Naive thymus-derived CD8-positive, alpha-beta T cell (primary cell): ENCODE measurements at places on chromosomes 5 and 9. TPM values are rescaled to one million over a fixed set of nuclear protein-coding genes. Genes with fewer than 3 reads are reported as not detected.

- DNase-seq = no peak
Measured at GRCh38 chr5:111932628-111933027, 175.6 kb upstream of the NREP start.

DNA sequence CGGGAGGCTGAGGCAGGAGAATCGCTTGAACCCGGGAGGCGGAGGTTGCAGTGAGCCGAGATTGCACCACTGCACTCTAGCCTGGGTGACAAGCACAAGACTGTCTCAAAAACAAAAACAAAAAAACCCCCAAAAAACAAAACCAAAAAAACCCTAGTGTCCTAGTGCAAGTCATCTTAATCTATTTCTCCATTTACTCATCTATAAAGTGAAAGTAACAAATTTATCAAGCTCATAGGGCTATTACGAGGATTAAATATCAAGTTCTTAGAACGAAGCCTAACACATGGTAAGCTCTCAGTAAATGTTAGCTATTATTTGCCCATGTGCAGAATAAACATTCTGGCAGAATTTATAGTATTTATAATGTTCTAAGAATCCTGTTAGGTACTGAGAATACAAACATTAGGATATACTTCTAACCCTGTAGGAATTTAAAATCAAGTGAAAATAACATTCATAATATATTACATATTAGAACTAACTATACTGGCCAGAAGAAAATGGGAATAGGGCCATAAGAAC is 45.0 kb downstream of the GOLPH3 start:
- DNase-seq = no peak

- DNase-seq = no peak
Measured at GRCh38 chr5:119515192-119515591, 62.9 kb downstream of the HSD17B4 start.

- no peak for DNase-seq
Measured at GRCh38 chr5:142664636-142665035, 21.3 kb downstream of the FGF1 start.

- no peak for DNase-seq
Measured at GRCh38 chr5:93570294-93571113, 10.5 kb downstream of the NR2F1-AS1 start.

- no peak for DNase-seq
Measured at GRCh38 chr5:86838083-86838482, 220.3 kb downstream of the COX7C start.

DNA sequence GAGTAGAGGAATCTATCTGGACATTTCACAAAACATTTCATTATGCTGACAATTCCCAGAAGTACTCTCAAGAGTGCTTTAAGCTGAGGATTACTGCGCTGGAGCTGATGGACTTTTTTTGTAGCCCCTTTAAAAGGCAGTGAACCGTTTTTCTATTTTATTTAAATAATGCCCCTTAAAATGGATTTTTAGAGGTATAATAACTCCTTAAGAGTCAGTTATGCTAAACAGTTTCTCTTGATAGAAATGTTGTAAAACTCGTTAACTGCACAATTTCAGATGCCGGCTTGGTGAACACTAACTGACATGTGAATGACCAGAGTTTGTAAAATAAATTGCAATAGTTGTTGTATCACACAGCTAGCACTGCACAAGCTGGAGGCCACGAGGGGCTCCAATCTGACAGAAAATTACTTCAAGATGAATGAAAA is 174.0 kb downstream of the NR2F1-AS1 start:
- no peak for DNase-seq

GRCh38 chr5:126354858-126355731 is 68.1 kb upstream of the GRAMD2B start:
- DNase-seq = no peak

- DNase-seq = no peak
Measured at GRCh38 chr9:124268248-124268647, 10.5 kb downstream of the NEK6 start.

DNA sequence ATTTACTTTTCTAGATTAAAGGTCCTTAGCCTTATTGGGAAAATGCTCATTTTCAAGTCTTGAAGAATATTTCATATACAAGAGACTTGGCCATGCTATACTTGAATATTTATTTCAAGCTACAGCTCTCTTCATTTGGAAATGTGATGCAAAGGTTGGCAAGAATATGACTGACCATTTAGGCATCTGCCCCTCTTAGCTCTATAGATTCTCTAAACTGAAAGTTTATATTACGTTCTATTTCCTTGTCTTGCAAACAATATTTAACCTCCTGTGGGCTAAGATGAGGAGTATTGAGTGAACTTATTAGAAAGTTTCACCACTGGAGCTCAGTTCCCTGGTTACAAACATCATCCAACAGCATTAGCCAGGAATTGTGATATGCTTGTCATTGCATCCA is 593.1 kb downstream of the MAT2B start:
- no peak for DNase-seq

DNA sequence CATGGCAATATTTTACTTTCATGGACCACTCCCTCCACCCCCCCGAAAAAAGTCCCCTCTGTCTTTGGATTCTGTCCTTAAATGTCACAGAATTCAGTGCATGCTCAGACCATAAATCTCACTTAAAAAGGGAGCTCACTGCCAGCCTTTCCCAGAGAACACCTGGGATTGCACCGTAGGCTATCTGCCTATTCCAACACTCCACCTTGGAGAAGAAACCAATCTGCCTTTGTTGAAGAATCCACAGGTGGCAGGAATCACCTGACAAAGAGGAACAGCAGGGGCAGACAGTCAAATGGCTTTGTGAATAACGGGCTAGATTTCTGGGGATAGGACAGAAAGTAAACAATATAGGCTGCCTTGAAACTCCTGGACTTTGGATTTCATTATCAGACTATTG is 306.7 kb upstream of the BRINP1 start:
- DNase-seq = no peak

GRCh38 chr9:136644593-136645351 is 17.9 kb upstream of the EGFL7 start:
- DNase-seq = peak; percentile 66

- no peak for DNase-seq
Measured at GRCh38 chr5:143275512-143276363, 127.7 kb downstream of the NR3C1 start.

DNA sequence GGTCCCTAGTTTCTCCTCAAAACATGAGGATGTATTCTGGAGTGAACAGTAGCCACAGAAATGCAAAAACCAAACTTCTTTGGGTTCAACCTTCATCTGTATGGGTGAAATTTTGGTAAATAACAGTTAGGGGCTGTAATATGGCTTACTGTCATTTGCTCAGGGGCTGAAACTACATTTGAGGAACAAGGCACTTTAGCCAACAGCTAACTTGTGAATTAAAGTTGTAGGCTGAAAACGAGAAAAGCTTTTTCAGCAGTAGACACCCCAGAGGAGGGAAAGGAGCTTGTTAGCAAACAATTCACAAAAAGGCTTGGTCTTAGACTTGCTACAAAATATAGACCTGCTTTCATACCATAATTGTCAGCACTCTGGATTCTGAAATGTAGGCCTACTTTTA is 6.6 kb downstream of the TMEM171 start:
- no peak for DNase-seq

GRCh38 chr9:109307380-109308240 is 13.2 kb downstream of the EPB41L4B start:
- DNase-seq = no peak

- DNase-seq = no peak
Measured at GRCh38 chr5:31809050-31809870, 170.3 kb downstream of the PDZD2 start.

- no peak for DNase-seq
Measured at GRCh38 chr9:134891053-134891452, 10.4 kb downstream of the FCN2 start.

The PCDHB12 gene
- polyA plus RNA-seq = not detected

The TTC39B gene
- 10.1 TPM for polyA plus RNA-seq

The MXD3 gene
- 0.07 TPM for polyA plus RNA-seq

The ANKS6 gene
- 6.4 TPM for polyA plus RNA-seq

The CARD9 gene
- polyA plus RNA-seq = 0.08 TPM

The CCNO gene
- polyA plus RNA-seq = not detected

The INSL6 gene
- polyA plus RNA-seq = not detected

The PRDM9 gene
- not detected for polyA plus RNA-seq
